Stimulated activated CD8-positive, alpha-beta memory T cell treated with anti-CD3 and anti-CD28 coated beads, Interleukin-4, amount 100 ng/mL, for 24 hours (primary cell): ENCODE measurements at places on chromosomes 16 and 17.

DNA sequence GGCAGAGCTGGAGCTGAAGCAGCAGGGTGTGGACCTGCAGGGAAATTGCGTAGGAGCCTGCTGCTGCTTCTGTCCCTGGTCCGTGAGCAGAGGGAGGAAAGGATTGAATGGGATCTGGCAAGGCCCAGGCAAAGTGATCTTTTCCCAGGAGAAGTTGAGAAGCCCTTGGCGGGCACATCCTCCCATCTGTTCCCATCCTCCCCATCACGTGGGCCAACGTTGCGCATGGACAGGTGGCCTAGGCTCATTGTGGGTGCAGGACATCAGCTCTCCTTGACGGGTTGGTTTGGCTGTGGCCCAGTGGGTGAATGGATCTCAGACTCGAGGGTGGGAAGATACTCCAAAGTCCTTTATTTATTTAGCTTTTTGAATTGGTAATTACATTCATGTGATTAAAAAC is 29.4 kb upstream of the POLR3E start:
- DNase-seq: no peak

DNA sequence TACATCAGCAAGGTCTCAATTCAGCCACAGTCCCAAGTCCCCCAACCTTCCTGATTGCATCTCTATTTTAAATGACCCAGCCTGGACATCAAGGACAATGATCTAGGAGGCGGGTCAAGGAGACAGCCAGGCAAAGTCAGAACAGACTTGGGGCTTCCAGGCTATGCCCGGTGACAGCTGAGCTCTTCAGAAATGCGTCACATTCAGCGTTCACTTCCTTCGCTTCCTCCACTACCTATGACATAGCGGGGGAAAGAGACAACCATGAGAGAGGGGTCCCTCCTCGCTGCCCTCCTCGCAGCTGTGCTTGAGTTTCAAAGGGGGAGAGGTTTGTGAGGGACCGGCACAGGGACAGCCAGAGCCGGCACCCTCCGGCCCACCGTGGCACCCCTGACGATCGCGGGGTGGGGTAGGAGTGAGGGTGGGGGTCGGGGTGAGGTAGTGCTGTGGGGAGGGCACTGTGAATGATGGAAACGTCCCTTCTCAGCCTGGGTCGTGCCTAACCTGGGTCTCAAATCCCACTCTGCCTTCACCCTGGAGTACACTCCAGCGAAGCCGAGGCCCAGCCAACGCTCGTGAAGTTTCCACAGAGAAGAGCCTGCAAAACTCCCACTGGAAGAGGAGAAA is 12.3 kb upstream of the LGALS3BP start:
- no peak for DNase-seq

- DNase-seq: no peak
Observed at GRCh38 chr17:19285213-19285900, 48.2 kb downstream of the EPN2 start.

DNA sequence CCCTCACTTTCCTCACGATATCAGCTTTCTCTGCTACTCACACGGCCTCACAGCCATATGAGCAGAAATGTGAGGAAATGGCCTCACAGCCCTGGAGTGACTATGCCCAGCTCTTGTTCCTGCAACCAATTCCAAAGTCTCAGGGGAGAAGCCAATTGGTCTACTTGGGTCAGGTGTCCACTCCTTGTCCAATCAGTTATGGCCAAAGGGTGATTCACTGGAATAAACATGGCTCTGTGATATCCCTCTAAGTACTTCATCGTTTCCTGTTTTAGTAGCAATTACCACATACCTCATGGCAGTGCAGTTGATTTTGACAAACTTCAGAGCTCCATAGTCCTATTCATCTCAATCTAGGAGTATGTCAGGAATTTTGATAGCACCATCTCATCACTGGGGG is 195.4 kb downstream of the KATNIP start:
- DNase-seq: no peak

GRCh38 chr17:76416457-76416856 is 32.0 kb downstream of the SPHK1 start:
- no peak for DNase-seq
